ENCODE measurements at places on chromosomes 2 and 18.

- DNase-seq = no peak
These were observed 36.0 kb downstream of the FAM110C start for GRCh38 chr2:10222-10875.

- DNase-seq = no peak
These were observed 308.1 kb downstream of the TMX3 start for GRCh38 chr18:68406761-68407160.

DNA sequence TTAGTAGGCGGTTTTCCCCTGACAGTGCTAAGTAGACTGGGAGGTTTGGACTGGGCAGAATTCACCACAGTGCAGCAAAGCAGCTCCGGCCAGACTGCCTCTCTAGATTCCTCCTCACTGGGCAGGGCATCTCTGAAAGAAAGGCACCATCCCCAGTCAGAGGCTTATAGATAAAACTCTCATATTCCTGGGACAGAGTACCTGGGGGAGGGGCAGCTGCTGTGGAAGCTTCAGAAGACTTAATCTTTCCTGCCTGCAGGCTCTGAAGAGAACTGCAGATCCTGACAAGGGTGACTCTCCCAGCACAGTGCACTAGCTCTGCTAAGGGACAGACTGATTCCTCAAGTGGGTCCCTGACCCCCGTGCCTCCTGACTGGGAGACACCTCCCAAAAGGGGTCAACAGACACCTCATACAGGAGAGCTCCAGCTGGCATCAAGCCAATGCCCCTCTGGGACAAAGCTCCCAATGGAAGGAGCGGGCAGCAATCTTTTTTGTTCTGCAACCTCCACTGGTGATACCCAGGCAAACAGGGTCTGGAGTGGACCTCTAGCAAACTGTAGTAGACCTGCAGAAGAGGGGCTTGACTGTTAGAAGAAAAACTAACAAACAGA, 266.8 kb upstream of the CRIM1 start:
- DNase-seq = no peak

- no peak for DNase-seq
These were observed 195.7 kb downstream of the ARL4C start for GRCh38 chr2:234300932-234301823.

- DNase-seq = no peak
These were observed 696 bp downstream of the EMX1 start for GRCh38 chr2:72917877-72918553.

GRCh38 chr2:212448698-212449097, 89.9 kb downstream of the ERBB4 start:
- DNase-seq = no peak

DNA sequence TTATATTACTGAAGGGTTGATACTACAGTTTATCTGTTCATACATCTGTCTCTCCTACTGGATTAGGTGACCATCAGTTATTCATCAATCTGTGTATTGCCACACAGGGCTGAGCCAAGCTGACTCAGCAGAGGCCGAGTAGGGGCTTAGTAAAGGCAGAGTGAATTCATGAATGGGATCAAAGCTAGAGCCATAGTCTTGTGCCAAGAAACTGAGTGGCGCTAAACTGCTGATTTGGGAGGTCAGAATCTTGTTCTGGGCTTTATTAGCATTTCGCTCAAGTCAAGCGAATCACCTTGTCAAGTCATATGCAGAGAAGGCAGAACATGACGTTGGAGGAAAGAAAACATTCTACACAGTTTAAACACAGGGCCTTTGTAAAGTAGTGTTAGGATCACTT, 34.1 kb downstream of the SOCS6 start:
- DNase-seq = peak; percentile 26

DNA sequence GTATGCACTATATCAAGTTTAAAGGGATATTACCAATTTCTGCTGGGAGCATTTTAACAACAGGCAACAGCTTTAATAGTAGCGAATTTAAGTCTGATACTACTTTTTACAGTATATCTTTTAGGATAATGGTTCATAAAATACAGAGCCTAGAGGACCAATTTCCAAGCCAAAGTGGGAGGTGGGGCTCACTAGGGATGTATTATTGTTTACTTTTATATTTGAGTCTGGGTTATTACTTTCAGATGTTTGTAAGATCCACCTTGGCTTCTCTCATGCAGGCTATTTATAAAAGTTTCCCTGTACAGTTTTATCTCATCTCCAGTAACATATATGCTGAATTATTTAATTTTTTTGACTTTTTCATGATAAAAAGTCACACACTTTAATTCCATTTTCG, 242.0 kb downstream of the CMPK2 start:
- DNase-seq = no peak

- DNase-seq = no peak
These were observed 58.4 kb downstream of the TXNL1 start for GRCh38 chr18:56580026-56580425.

GRCh38 chr2:26455037-26455669, 22.8 kb downstream of the OTOF start:
- no peak for DNase-seq

DNA sequence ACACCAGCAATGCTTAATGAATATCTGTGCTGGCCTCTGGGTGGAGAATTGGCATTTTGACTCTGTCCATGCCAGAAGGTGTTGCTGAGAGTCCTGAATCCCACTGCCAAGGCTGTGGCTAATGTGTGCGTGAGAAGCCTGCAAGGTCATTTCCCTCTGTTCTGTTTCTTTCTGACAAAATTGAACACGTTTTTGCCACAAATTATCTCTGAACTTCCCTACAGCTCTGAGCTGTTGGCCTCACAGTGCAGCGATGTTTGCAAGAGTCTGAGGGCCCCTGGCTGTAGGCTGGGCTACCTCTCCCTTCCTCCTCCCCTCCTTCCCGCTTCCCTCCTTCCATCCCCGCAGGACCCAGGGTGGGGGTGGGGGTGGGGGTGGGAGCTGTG, 154.1 kb upstream of the HS6ST1 start:
- no peak for DNase-seq

DNA sequence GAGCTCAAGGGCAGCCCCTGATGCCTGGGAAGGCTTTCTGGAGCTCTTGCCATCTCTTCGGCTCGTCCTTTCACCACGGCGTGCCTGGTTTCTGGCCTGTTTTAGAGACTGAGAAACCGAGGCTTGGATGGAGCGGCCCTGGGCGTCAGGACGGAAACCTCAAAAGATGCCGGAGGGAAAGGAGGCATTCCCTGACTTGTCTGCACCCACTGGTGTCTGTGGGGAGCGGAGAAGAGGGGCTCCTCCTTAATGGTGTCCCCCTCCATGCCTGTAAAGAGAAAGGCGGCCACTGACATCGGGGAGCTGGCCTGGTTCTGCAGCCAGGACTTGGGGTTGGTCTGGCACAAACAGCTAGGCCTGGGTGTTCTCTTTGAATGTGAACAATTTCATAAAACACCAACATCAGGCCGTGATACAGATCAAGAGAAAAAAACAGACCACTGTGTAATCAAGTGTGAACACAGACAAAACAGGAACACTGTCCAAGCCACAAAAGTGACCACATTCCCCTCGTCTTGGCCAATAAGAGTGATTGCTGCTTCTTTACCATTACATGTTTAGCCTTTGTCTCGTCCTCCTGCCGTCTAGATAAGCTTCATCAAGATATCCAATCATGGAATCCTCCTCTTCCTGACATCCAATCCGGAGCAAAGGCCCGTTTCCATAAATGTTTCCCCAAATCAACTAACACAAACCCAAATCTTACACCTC, 633 bp upstream of the ILKAP start:
- no peak for DNase-seq

DNA sequence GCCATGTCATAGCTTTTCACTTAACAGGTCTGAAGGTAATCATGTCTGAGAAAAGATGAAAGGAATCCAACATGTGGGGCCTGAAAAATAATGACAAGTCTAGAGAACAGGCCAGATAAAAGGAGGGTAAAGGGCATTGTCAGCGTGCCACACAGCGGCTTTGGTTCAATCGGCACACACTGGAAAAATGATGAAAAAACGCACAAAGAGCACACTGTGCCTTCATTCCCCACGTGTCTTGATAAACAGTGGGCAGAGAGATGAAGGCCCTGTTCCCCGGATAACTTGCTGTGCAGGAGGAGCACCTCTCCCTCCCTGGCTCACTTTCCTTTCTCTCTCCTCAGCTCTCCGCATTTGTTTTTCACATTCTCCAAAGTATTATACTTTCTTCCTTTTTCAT, 766.3 kb downstream of the TDRD15 start:
- DNase-seq = no peak

- no peak for DNase-seq
These were observed 47.4 kb downstream of the PSMG2 start for GRCh38 chr18:12750076-12750714.

- peak; percentile 90 for DNase-seq
These were observed 23.2 kb upstream of the SLC20A1 start for GRCh38 chr2:112622528-112622849.

- no peak for DNase-seq
These were observed 16.3 kb downstream of the FOSL2 start for GRCh38 chr2:28408764-28409599.

GRCh38 chr2:237214963-237215362, 129.3 kb downstream of the COPS8 start:
- no peak for DNase-seq

GRCh38 chr18:6054256-6054842, 159.0 kb upstream of the TMEM200C start:
- DNase-seq = no peak

GRCh38 chr2:81087646-81088045, 783.1 kb upstream of the LRRTM1 start:
- no peak for DNase-seq

DNA sequence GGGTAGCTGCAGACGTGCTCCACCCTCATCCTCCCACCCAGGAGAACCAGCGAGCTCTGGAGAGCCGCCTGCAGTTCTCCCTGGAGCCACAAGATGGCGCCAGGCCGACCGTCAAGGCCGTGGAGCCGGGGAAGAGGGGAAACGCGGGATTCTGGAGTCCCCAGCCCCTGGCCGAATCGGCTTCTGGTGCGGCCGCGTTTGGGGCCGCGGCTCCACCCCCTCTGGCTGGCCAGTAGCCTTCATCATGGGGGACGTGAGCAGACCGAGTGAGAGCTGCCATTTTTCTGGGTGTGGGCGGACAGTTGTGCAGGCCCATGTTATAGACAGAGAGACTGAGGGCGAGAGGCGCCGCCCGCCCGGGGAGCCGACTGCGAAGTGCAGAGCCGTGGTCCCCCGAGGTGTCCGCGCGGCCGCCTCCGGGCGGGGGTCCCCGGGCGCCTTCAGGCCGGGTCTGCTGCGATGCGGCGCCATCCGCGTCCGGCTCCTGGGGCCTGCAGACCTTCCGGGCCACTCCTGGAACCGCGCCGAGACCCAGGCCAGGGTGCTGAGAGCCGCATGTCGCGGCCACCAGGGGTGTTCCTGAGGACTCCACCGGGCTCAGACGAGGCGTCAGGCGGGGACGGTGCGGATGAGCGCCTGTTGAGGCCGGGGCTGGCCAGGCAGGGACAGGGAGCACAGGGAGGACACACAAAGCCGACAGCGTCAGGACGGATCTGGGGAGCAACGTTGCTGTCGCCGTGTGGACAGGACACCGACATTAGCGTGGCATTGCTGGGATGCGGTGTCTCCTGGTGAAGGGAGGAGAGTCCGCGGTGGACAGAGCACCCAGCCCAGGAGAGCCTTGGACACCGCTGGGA, 418.2 kb upstream of the HS6ST1 start:
- peak; percentile 50 for DNase-seq

- DNase-seq = no peak
These were observed 78.9 kb downstream of the EHD3 start for GRCh38 chr2:31312898-31313297.

DNA sequence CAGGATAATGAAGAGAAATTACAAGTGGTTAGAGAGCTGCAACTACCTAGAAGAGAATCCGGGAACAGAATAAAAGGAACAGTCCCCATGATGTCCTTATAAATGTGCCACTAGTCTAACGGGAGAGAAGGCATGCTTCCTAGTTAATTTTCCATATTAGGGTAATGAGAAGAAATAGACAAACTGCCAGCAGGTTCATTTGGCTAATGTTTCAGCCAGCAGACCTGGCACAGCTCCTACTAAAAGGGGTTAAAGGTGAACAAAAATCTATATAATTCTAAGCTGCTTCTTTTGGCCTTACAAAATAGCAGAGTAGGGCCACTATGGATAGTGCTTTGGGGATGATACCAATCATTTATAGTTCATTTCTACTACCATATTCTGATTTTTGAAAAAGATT, 845.3 kb upstream of the GCFC2 start:
- no peak for DNase-seq

DNA sequence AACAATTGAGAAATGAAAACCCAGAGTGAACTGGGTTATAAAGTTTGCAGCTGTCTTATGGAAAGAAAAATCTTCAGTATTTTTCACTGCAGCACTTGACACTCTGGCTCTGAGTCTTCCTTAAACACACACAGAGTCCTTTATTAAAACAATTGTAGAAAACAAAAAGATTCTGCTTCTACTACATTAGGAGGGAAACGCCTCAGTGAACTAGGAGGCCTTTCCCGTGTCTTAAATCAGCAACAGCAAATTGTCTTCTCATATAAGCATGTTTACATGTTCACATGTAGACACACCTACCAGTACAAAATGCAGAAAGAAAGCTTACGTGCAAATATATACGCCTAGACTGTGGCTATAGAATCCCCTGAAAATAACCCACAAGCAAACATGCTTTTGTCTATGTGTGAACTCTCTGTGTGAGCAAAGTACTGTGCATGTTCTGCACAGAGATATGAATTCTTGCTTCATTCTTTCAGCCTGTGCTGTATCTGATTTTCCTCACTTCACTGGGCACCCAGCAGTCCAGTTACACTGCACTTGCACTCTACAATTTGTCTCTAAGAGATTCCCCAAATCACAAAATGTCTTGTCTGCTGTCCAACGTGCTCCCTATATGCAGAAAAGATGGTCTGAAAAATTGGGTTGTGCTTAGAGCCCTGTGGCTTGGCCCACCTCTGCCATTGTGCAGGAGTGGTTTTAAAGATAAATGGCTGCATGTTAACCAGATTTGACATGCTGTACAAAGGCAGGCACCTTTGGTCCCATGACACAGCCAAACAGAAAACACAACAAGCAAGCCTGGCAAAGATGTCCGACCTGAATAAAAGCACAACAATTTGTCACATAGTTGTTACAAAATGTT, 24.5 kb downstream of the ZEB2 start:
- no peak for DNase-seq

DNA sequence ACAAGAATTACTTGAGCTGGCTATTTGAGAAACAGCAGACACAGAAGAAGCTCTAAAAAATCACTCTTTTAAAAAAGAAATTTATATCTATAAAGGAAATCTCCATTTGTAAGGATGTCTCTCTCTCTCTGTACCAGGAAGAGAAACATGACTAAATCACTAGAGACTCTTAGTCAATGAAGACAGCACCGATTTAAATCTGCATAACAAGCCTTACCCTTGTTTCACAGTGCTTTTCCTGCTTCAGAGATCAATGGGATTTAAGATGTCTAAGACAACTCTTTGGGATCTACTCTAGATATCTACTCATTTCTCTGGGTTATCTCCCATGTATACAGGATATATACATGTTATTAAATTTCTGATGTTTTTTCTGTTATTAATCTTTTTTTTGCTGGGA, 359.2 kb upstream of the RND3 start:
- no peak for DNase-seq

- DNase-seq = no peak
These were observed 35.5 kb upstream of the PTH2R start for GRCh38 chr2:208370881-208371633.

GRCh38 chr2:73859721-73860586, 31.2 kb downstream of the STAMBP start:
- peak; percentile 63 for DNase-seq

- no peak for DNase-seq
These were observed 26.2 kb downstream of the TMEM87B start for GRCh38 chr2:112081262-112081661.

- DNase-seq = no peak
These were observed 22.2 kb downstream of the EFR3B start for GRCh38 chr2:25063876-25064660.
